ENCODE measurements at places on chromosomes 3 and 15. TPM values are rescaled to one million over a fixed set of nuclear protein-coding genes. Genes with fewer than 3 reads are reported as not detected.

DNA sequence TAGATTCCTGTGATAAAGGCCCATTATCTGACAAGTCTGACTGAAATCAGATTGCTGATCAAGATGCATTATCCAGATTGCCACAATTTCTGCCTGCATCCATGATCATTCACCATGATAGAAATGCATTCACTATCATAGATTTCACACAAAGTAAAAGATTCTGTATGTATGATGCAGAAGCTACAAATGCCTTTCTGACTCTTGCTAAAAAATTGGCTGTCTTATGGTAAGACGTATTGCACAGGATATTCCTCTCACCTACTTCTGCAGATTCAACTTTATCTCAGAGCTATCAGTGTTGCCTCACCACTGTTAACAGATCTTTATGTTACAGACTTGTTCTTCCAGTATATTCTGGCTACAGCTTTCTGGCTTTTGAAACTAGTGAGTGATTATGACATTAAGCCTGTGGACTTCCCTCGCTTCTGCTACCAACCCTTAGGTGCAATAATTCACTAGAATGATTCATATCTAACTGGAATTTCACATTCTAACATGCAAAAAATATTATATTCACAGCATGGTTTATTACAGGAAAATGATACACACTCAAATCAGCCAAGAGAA, 955.3 kb downstream of the EPHA3 start:
- DNase-seq = no peak

GRCh38 chr3:154176036-154176435, 54.8 kb downstream of the ARHGEF26 start:
- no peak for DNase-seq

ASB14 gene
- total RNA-seq = 0.03 TPM

GRCh38 chr15:33720952-33721351, 247.3 kb upstream of the CHRM5 start:
- no peak for DNase-seq

GHSR gene
- total RNA-seq = not detected

GRCh38 chr15:88382482-88382983, 84.7 kb downstream of the MRPL46 start:
- DNase-seq = no peak

DNA sequence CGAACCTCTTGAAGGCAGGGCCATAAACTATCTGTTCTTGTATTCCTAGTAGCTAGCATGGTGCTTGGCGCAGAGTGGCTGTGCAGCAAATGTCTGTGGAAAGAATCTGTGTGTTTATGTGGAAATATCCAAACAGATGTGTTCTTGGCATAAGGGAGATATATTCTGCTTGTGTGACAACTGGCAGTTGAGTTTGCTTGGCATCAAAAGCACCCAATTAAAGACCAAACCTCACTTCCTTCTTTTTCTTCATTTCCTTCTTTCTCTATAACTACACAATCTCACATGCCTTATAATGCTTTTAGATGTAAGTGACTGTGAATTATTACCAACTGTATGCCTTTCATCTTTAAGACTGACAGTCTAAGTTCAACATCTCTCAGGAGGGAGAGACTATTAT, 296.5 kb downstream of the SLC9A9 start:
- no peak for DNase-seq

DNA sequence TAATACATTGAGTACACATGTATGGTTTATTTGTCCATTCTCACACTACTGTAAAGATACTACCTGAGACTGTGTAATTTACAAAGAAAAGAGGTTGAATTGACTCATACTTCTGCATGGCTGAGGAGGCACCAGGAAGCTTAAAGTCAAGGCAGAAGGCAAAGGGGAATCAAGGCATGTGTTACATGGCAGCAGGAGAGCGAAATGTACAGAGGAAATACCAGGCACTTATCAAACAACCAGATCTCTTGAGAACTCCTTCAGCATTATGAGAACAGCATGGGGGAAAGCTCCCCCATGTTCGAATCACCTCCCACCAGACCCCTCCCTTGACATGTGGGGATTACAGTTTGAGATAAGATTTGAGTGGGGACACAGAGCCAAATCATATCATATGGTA, 666.3 kb downstream of the ZBBX start:
- no peak for DNase-seq

GRCh38 chr3:194756460-194756779, 70.7 kb downstream of the FAM43A start:
- no peak for DNase-seq

DNA sequence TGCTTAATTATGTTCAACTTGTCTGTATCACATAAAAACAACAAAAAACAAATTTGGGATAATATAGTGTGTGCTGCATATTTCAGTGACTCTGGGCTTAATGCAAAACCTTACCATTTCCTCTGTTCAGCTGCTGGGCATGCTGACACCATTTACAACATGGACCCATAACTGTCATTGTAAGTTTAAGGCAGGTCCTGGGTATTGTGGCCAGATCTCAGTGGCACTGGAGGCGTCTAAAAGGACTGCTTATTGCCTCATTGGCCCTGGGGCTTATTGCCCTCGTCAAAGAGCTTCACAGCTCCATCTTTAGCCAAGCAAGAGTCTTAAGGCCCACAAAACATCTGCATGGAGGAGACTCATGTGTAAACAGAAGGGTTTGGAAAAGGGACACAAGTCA, 390.2 kb downstream of the NR2F2 start:
- no peak for DNase-seq

DNA sequence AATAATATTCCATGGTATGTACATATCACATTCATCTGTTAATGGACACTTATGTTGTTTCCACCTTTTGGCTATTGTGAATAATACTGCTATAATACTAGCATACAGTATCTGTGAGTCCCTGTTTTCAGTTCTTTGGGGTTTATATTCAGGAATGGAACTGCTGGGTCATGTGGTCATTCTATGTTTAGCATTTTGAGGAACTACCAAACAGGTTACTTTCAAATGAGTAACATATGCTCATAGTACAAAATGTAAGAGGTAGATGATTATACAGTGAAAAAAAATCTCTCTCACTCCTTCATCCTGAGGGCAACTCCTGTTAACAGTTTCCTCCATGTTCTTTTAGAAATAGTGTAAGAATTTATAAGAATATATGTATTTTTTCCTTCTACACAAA, 162.2 kb downstream of the PLD1 start:
- no peak for DNase-seq

ANKUB1 gene
- total RNA-seq = not detected

GRCh38 chr15:82731527-82731926, 21.9 kb upstream of the AP3B2 start:
- DNase-seq = no peak

SHC4 gene
- total RNA-seq = 1.1 TPM

- DNase-seq = no peak
Observed at GRCh38 chr3:138971766-138972320, 24.8 kb downstream of the FOXL2NB start.

DNA sequence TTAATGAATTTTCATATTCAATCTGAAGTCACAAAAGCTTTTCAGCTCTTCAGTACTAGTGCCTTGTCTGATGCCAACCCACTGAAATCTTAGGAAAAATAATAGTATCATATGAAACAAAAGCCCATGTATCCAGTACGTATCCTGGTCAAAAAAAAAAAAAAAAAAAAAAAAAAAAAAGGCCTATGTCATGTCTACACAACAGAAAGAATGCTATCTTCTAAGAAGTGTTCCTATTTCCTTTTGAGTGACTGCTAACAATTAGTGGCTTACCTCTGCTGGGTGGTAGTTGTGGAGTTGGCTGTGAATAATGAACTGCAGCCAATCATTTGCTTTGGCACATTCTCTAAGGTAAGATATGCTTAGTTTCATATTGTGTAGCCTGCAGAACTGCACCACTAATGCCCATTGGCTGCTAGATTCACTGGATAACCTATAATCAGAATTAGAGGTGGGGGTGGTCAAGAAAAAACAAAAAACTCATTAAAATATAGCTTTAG, 59.6 kb downstream of the EIF3J start:
- no peak for DNase-seq

ACKR4 gene
- total RNA-seq = not detected

SLC12A1 gene
- 0.26 TPM for total RNA-seq

DNA sequence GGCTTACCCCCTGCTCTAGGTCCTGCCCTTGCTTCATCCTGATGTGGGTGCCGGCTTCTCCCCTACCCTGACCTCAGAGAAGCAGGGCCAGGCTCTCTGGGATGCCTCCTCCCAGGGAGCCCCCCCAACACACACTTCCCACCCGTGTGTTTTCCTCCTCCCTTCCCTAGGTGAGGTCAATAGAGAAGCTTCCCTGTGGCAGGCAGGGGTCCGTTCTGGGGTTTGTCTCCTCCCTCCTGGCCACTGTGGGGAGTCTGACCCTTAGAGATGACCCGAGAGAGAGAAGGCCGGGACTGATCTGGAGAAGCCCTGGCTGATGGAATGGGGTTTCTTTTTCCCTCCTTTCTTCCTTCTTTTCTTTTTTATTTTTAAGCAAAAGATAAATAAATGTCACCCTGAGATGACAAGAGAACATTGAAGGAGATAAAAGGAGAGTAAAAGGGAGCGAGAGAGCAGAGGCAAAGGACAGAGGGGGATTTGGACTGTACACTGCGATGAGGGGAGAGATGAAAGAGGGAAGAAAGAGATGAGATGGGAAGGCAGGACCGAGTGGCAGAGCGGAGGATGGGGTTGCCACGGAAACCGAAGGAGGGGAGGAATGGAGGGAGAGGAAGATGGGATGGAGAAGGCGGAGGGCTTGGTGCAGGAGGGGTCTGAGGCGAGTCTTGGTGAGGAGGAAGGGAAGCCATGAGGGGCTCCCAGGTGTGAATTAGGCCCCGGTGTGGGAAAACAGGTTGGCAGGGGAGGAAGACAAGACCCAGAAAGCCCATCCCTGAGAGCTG, 48.4 kb downstream of the IDH2 start:
- no peak for DNase-seq

- DNase-seq = no peak
Observed at GRCh38 chr3:71577011-71577410, 6.5 kb downstream of the FOXP1 start.

DNA sequence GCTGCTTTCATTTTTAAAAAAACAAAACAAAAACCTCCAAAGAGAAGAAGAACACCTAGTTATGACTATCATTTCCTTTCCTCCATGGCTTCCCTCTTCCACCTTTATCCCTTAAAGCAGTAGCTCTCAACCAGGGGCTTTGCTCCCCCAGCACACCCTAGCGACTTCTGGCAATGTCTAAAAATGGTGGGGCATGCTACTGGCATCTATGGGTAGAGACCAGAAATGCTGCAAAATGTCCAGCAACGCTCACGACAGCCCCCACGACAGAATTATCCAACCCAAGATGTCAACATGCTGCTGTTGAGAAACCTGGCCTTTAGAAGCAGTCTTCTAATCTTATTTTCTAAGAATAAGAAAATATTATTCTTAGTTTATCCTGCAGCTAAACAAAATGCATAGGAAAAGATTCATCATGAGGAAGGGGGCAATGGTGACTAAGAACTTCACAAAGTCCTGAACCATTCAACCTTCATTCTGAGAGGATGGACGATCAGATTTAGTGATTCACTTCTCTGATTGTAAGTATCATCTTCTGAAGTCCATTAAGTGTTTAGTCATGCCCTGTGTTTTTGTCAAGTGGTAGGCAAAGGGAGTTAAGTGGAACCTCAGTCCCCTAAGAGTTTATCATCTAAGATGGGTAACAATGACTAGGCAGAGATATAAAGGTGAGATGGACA, 81.7 kb downstream of the CCNL1 start:
- no peak for DNase-seq

SEMA5B gene
- total RNA-seq = 22.4 TPM

- no peak for DNase-seq
Observed at GRCh38 chr15:69092159-69092558, 68.3 kb upstream of the GLCE start.

DNA sequence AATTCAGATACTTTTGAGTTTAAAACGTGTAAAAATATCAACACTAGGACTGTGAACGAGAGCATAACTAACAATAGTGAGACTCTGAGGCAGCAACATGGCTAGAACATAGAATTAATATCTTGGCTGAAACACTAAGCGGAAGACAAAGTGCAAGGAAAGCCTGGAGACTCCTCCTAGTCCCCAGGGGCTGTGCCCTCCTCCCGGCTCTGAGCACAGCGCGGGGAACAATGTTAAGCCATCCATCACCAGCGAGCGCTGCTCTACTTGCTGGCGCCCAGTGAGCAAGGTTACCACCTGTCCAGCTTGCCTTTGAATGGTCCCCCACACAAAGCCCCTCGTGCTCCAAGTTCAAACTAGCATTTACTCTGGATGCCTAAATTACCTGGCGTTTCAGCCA, 436.9 kb downstream of the FOXP1 start:
- DNase-seq = no peak

- no peak for DNase-seq
Observed at GRCh38 chr3:105040026-105040622, 326.6 kb upstream of the ALCAM start.

ATP8B4 gene
- not detected for total RNA-seq

PHLDB2 gene
- 39.6 TPM for total RNA-seq

GRCh38 chr3:155494332-155494731, 200.8 kb upstream of the STRIT1 start:
- DNase-seq = no peak

DNA sequence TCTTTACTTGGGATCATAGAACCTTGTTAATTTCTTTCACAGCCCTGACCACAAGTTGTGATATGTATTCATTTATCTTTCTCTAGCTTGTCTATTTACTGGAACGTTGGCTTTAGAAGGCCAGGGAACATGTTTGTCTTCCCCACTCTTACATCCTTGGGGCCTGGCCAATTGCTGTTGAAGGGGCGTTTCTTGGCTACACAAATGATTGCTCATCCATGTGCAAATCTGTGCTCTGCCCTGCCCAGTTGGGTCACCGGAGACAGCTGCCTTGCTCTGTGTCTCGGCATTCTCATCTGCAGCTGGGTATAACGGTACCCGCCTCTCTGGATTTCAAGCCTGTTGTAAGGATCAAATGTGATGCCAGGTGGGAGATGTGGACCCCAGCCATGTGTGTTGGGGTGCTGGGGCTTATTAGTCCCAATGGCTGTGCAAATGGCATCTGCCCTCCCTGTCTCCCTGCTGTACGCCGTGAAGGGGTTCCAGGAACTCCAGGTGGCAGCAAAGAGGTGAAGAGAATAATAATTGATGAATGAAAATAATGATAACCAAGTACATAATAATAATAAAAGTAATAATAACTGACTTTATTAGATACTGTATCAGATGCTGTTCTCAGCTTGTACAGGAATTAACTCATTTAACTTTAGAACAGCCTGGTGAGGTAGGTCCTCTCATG, 24.0 kb upstream of the TLE3 start:
- no peak for DNase-seq

PLSCR2 gene
- 5.1 TPM for total RNA-seq

- peak; percentile 82 for DNase-seq
Observed at GRCh38 chr3:141255846-141256261, 24.2 kb downstream of the PXYLP1 start.

- DNase-seq = no peak
Observed at GRCh38 chr3:146218880-146219866, 31.7 kb downstream of the PLSCR4 start.

GRCh38 chr3:196012481-196012880, 69.4 kb downstream of the TFRC start:
- no peak for DNase-seq

DNA sequence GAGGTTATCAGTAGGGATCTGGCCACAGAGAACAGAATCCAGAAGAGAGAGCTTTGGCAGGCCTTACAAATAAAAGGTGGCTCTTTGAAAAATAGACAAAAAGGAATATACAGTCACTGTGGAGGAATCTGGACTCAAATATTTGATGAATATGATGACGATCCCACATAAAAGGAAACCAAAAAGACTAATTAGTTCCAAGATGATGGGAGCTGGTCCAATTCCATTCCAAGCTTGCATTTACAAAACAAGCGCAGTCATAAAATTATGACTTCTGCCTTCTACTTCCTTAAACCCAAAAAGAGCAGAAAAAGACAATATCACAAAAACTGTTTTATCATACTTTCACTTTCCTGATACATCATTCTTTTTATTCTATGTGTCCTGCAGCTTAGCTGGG, 285.8 kb downstream of the DIPK2A start:
- no peak for DNase-seq
